A549 treated with CpdA at 1 μM for 4 hours (cell line): ENCODE measurements at places on chromosomes 2 and 18. TPM values are rescaled to one million over a fixed set of nuclear protein-coding genes. Genes with fewer than 3 reads are reported as not detected.

SLC5A7 gene
- total RNA-seq: not detected in 5 replicates

DUSP2 gene
- 0.22 to 0.50 TPM (median 0.46 TPM) in 5 replicates for total RNA-seq

CCDC93 gene
- total RNA-seq: 12.4 to 16.4 TPM (median 14.2 TPM) in 5 replicates

EGR4 gene
- 0.16 to 0.30 TPM (median 0.27 TPM) in 5 replicates for total RNA-seq

CNRIP1 gene
- total RNA-seq: 1.8 to 3.1 TPM (median 2.3 TPM) in 5 replicates

RBKS gene
- 6.7 to 8.4 TPM (median 7.8 TPM) in 5 replicates for total RNA-seq

MERTK gene
- 1.7 to 2.1 TPM (median 1.8 TPM) in 5 replicates for total RNA-seq

TEX44 gene
- not detected in 5 replicates for total RNA-seq

SLC23A3 gene
- 0.37 to 0.72 TPM (median 0.44 TPM) in 5 replicates for total RNA-seq

CNTNAP5 gene
- total RNA-seq: not detected in 5 replicates

SKA1 gene
- 11.9 to 17.1 TPM (median 12.4 TPM) in 5 replicates for total RNA-seq

WDFY1 gene
- total RNA-seq: 29.9 to 37.8 TPM (median 37.3 TPM) in 5 replicates

ADCYAP1 gene
- not detected in 5 replicates for total RNA-seq

VPS4B gene
- 19.7 to 25.0 TPM (median 20.9 TPM) in 5 replicates for total RNA-seq

LRRC30 gene
- total RNA-seq: not detected in 5 replicates

CRACDL gene
- 0.49 to 0.89 TPM (median 0.54 TPM) in 5 replicates for total RNA-seq

RASGRP3 gene
- 0.89 to 1.7 TPM (median 1.0 TPM) in 5 replicates for total RNA-seq

IL1RL1 gene
- 0.72 to 1.9 TPM (median 1.3 TPM) in 5 replicates for total RNA-seq

DUSP19 gene
- total RNA-seq: 0.57 to 1.3 TPM (median 0.61 TPM) in 5 replicates

POTEJ gene
- not detected in 5 replicates for total RNA-seq

HOXD1 gene
- 0.20 to 0.39 TPM (median 0.36 TPM) in 5 replicates for total RNA-seq

FBXO11 gene
- 33.4 to 52.6 TPM (median 38.1 TPM) in 5 replicates for total RNA-seq

TXNDC2 gene
- total RNA-seq: 0.10 to 0.35 TPM (median 0.21 TPM) in 5 replicates

SH2D6 gene
- total RNA-seq: 0.43 to 1.0 TPM (median 0.78 TPM) in 5 replicates

CIB4 gene
- 0.35 TPM in 1 of 5 replicates, not detected in the others for total RNA-seq

ACKR3 gene
- total RNA-seq: 25.4 to 36.2 TPM (median 31.7 TPM) in 5 replicates

RAB6C gene
- total RNA-seq: not detected in 5 replicates

OBSL1 gene
- 19.6 to 26.1 TPM (median 22.5 TPM) in 5 replicates for total RNA-seq

ATOH8 gene
- 4.2 to 6.6 TPM (median 4.5 TPM) in 5 replicates for total RNA-seq
